NCI-H2081 treated with DMSO at 0.1 percent for 48 hours (cell line): ENCODE measurements at places on chromosomes 6 and 20.

GRCh38 chr20:44138867-44139266 lies 48.1 kb downstream of the JPH2 start:
- DNase-seq = no peak

DNA sequence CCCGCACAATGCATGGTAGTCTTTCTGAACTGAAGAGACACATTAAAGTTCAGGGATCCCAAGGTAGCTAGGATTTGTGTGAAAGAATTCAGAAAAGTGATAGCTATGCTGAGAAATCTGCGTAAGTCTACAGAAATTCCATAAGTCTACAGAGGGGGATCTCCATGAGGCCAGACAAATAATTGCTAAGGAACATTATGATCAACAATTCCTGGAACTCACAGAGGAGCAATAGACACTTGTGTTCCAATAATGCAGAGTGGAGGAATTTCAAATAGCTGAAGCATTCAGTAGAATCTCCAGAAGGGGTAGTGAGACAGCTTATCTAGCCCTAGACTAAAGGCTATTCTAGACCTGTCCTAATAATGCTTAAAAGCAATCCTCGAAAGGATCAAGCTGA lies 315.7 kb upstream of the ECI2 start:
- DNase-seq = no peak

DNA sequence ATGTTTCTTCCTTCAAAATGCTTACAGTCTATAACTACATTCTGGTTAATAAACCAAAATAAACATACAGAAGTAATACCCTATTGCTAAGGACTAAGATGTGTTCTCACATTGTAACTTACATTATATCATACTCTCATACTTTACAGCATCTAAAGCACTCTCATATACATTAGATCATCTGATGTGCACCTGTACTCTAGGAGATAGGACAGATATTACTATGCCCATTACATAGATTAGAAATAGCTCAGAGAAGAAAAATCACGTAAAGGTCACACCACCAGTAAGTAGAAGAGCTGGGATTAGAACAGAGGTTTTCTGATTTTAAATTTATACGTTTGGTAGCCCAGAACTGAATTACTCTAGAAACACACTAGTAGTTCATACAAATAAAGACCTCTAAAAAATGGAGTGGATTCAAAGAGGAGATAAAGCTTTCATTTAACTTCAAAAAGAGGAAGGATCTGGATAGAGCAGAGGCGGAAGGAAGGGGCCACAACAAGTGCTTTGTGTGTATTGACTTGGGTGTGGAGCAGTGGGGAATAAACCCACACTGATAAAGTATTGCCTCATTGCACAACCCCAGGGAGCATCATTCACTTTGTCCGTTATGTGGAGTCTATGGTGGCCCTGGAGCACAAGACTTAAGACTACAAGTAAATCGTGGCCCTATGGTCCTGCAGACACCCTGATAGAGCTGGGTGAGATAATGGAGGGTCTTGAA lies 30.9 kb downstream of the SLC2A12 start:
- DNase-seq = no peak

- no peak for DNase-seq
Observed at GRCh38 chr20:10314198-10314597, 95.6 kb downstream of the SNAP25 start.

- DNase-seq = no peak
Observed at GRCh38 chr6:14705841-14706377, 540.0 kb upstream of the JARID2 start.

DNA sequence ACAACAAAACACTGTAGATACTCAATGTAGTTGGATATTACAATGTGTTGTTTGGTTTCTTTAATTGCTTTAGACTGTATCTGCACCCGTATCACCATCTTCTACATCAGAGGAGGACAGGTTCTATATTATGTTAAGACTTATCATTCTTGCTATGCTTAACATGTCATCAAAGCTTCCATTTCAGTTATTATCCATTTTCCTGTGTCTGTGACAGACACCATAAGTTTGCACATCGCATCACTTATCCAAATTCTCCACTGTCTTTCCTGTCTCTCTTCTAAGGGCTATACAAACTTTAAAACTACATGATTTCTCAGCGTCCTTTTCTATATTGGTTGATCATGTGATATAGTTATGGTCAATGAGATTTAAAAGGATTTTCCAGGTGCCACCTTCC lies 719.0 kb downstream of the TBC1D32 start:
- no peak for DNase-seq

DNA sequence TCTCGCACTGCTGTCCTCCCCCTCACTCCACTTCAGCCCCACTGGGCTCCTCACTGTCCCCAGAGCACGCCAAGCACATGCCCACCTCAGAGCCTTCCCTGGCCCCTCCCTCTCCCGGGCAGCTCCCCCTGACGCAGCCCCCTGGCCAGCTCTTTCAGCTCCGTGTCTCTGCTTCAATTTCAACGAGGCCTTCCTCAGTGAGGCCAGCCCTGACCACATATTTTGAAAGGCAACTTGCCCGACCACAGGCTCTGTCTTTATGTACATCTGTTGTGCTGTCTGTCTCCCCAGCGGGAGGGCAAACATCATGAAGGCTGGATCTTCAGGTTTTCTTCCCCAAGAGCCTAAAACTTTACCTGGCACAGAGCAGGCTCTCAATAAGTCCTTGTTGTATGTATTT lies 44.6 kb downstream of the JPH2 start:
- DNase-seq = no peak

DNA sequence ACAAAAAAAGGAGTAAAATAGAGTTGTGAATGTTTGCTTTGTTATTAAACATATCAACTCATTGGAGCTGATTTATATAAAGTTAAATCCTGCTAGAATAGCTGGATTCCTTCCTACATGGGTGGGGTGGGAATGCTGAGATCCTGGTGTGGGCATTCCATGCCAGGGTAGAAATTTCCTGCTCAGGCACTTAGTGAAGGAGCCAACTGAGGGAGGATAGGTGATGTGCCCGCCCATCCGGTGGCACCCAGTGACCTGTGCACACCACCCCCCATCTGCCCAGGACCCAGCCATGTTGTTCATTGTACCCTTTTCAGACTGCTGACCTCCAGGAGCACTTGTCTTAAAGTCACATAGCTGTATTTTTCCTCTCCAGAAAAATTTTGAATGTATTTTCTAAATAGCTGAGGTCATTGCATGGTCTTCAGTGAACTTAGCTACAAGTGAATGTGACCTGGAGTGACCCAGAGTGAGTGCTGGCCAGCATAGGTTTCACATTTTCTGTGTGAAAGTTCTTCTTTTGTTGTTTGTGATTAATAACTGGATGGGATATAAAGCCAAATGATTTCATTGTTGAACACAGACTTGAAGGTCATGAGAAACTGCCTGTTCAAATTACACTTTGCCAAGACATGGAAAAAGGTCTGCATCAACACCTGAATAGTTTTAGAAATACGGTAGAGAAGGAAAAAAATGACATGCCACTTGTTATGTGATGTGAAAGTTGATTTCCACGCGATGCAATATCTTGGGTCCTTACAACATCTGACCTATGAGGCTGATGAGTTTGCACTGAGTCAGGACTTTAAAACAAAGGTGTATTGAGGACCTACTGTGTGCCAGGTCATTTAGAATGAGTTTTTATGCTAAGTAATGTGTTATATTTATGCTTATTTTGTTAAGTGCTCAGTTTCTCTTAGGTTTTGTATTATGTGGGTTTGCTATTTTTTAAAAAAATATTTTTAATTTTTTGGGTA lies 77.2 kb downstream of the UTRN start:
- no peak for DNase-seq

DNA sequence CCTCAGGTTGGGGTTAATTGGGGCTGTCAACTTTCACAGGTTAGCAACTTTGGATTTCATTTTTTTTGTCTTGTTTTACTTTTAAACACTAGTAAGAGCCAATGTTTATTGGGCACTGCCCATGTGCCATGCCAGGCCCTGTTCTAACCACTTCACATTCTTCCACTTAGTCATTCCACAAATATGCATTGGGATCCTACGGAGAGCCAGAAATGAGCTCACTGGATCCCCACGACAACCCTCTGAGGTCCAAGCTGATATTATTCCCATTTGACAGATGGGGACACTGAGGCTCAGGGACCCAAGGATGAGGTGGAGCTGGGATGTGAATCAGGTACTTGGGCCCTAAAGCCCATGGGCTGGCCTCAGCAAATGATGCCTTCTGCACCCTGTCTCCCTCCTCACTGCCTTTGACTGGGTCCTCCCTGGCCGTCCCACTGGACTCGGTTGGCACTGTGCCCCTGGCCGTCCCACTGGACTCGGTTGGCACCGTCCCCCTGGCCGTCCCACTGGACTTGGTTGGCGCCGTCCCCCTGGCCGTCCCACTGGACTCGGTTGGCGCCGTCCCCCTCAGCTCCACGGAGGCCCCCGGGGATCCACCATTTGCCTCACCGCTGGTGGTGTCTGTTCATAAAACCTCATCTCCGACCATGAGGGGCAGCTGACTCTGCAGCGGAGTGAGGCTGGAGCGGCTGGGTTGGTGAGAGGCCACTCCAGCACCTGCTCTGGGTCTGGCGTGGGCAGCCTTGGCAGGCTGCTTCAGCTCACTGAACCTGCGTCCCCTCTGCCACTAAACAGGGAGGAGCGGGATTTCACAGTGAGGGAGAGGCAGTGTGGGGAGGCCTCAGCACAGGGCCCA lies 4.8 kb upstream of the PMEPA1 start:
- DNase-seq = no peak
